Stimulated activated CD8-positive, alpha-beta memory T cell treated with anti-CD3 and anti-CD28 coated beads, Interleukin-4, amount 100 ng/mL, for 4 hours (primary cell): ENCODE measurements at places on chromosomes 12 and 14.

DNA sequence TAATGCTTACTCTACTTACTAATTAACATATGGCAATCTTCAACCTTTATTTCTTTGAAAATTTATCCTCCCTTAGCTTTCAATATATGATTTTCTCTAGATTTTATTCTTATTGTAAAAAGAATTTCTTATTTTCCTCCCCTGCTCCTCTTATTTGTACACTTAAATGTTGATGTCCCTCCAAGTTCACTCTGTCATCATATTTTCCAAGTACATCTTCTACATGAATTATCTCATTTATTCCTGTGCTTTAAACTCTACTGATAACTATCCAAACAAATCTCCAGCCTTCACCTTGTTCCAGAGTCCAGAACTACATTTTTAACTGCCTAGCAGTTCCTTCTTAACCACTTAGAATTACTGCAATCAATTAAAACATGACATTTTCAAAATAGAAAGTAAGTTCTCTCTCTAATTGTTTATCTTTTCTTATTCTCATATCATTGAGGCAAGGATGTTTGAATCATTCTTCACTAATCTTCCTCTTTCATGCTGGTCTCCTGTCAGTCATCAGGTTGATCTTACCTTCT lies 261.6 kb upstream of the FAR2 start:
- DNase-seq: no peak

GRCh38 chr12:102722147-102722546 lies 194.9 kb downstream of the PAH start:
- no peak for DNase-seq

GRCh38 chr12:45674181-45674977 lies 55.1 kb upstream of the ARID2 start:
- no peak for DNase-seq

DNA sequence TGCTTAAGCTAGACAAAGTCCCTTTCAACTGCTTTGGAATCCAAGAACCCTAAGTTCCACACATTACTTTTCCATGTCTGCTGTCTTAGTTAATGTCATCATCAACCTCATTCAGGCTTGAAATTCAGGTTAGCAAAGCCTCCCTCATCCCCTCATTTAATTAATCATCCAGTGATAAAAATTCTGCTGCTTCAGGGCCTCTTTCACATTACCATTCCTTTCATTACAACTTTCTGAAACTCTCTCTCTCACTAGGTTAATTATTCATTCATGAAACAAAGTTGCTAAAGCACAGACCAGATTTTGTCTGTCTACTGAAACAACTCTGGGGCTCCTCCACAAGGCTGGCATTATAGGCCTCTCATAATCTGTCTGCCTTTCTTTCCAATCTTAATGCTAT lies 9.4 kb upstream of the VTI1B start:
- DNase-seq: no peak

- no peak for DNase-seq
Observed at GRCh38 chr12:66491853-66492252, 187.0 kb downstream of the GRIP1 start.

- DNase-seq: no peak
Observed at GRCh38 chr14:39582028-39582654, 149.9 kb upstream of the FBXO33 start.

- DNase-seq: no peak
Observed at GRCh38 chr12:132310181-132311040, 19.0 kb downstream of the GALNT9 start.

DNA sequence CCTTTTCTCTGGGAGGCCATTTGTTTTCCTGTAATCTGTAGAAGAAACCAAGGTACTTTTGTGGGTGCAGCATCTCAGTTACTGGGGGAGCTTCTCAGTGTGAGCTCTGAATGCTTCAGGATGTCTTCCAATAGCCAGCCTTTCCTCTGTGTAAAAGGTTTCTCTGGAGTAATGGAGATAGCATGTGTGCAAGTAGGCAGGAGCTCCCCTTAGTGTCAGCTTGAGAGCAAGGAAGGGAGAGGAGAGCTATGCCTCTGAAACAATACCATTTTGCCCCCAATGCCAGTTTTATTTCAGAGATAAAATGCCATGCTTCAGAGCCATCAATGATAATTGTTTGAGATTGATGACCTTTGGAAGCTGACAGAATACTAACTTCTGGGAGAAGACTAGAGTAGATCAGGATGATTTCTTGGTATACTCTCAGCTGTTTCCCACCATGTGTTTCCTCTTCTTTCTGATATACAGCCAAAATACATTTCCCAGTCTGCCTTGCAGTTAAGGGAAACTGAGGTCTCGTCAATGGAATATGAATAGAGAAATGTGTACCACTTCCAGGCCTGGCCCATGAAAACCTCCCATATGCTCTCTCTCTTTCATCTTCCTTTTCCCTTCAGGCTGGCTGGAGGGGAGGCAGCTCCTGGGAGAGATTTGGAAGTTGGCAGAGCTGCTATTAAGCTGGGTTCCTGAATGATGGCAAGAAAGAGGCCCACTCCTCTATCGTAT lies 125.7 kb downstream of the CRADD start:
- no peak for DNase-seq

GRCh38 chr14:95424529-95424928 lies 91.9 kb downstream of the SYNE3 start:
- DNase-seq: no peak

DNA sequence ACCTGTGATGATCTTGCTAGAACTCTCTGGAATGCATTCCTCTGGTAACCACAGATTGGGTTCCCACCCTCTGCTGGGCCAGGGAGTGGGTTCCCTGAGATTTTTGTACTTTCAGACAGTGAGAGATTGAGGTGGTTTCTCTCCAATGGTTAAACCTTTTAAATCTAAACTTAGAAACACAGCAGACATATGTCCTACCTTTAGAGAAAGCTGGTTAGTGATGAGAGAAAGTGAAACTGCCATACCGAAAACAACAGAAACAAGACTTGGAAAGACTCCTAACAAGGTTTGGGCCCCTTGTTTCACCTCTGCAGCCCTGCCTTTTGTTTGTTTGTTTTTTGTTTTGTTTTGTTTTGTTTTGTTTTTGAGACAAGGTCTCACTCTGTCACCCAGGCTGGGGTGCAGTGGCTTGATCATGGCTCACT lies 9.7 kb upstream of the SGPP1 start:
- no peak for DNase-seq

DNA sequence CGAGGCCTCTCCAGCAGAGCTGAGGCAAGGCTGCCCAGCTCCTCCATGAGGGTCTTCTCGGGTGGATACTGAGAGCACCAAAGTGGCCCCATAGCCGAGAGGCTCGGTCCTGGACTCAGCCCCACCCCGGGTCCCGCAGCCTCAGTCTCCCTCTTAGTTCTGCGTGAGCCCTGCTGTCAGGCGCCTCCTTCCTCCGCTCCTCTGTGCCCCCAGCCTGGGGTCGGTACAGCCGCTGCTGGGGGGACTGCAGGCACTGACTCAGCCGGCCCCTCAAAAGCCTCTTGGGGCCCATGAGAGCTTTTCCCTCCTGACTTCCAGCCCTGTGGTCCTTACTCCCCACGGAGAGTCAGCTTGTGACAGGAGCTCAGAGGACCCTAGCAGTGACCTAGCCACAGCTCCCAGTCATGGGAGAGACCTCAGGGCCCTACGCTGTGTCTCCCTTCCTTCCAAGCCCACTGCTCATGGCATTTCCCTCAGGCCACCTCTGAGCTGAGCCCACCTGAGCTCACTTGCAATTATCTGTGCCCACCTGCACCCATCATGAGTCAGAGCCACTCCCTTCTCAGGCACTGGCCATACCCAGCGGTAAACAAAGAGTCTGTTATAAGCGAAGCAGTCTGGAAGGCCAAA lies 295.0 kb upstream of the RTL1 start:
- DNase-seq: no peak
